Epithelial cell of prostate (primary cell): ENCODE measurements at places on chromosomes 12 and 14.

DNA sequence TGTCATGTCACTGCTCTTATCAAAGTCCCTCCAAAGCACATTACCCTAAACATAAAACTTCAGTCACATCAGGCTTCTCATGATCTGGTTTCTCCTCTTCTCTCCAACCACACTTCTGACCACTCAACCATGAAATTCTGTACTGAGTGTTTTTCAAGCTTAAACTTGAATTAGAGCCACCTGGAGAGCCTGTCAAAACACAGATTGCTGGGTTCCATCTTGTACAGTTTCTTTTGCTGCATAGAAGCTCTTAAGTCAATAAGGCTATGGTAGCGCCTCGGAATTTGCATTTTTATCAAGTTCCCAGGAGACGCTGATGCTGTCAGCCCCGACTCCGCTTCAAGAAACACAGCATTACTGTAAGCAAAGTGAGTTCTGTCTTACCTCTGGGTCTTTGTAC, 16.4 kb upstream of the SRRM4 start:
- DNase-seq: no peak

GRCh38 chr12:78726854-78727253, 137.7 kb upstream of the SYT1 start:
- no peak for DNase-seq

DNA sequence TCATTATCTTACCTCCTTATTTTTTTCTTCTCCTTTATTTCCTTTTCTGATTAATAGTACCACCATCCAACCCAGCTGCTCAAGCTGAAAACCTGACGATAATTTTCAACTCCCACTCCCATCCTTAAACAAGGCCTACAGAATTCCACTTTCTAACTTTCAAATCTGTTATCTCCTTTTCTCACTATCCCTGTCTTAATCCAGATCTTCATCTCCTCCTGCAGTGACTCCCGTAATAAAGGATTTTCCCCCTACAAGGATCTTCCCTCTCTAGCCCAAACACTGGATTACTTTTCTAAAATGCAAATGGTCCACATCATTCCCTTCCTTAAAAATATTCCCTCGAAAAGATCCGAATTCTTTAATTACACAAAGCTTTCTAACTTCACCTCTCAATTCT, 1.5 kb downstream of the TRAPPC6B start:
- no peak for DNase-seq

DNA sequence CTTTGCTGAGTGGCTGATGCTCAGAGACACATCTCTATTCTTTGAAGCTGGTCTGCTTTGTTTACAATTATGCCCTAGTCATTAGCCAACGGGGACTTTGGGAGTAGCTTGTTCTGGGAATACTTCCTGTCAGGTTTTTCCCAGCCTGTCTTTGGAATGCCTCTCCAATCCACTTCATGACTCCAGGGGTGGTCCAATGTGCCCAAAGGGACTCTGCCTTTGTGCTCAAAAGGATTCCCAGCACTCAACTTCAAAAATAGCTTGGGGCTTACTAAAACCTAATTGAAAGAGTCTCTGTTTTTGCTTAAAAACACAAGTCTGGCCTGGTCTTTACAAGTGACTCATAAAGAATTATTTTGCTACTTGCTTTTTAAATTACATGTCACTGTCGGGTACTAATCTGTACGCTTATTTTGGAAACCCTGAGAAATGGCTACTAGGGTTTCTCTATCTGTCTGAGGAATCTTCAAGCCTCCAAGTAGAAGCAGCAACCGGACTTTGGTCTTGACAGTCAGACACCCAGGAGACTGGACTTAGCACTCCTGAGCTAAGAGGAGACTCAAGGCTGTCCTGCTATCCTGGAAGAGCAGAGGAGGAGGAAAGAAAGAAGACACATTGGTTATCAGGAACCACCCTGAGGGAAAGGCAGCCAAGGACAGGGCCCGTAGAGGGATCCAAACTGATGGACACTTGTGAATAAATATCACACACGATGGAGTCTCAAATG, 20.7 kb downstream of the PHLDA1 start:
- no peak for DNase-seq

GRCh38 chr12:104473374-104473983, 16.7 kb downstream of the CHST11 start:
- no peak for DNase-seq

GRCh38 chr12:78531831-78532458, 332.6 kb upstream of the SYT1 start:
- DNase-seq: no peak

DNA sequence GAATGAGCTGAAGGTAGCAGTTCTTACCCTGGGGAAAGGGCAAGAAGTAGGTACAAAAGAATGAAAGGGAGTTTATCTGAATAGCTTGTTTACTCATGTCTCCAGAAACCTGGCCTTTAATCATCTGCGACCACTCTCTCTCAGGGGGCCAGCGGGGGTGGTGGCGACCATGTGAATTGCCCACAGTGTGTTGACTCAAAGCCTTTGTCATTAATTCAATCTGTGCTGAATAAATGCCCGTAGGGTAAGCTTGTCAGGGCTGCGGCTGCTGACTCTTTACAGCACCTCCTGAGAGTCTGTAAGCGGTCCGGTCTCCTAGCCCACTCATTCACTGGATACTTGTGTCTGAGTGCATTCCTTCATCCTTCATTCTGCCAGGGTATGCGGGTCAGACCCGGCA, 874.4 kb downstream of the SLC6A15 start:
- no peak for DNase-seq
